Dermis microvascular lymphatic vessel endothelial cell (primary cell): ENCODE measurements at places on chromosomes 16 and 17. TPM values are rescaled to one million over a fixed set of nuclear protein-coding genes. Genes with fewer than 3 reads are reported as not detected.

Gene CISD3
- total RNA-seq: 2.7 and 3.7 TPM in 2 replicates

- DNase-seq: no peak
These were observed 92.3 kb upstream of the C17orf78 start for GRCh38 chr17:37283414-37283961.

Gene FBXW10
- under 0.01 TPM in 1 of 2 replicates, not detected in the other for total RNA-seq

- DNase-seq: peak; percentile 14
These were observed 70.7 kb downstream of the OMG start for GRCh38 chr17:31226373-31226772.

Gene MYLK3
- under 0.01 and 0.13 TPM in 2 replicates for total RNA-seq

- DNase-seq: peak; percentile 85
These were observed 12.3 kb upstream of the CDRT4 start for GRCh38 chr17:15479703-15480102.

DNA sequence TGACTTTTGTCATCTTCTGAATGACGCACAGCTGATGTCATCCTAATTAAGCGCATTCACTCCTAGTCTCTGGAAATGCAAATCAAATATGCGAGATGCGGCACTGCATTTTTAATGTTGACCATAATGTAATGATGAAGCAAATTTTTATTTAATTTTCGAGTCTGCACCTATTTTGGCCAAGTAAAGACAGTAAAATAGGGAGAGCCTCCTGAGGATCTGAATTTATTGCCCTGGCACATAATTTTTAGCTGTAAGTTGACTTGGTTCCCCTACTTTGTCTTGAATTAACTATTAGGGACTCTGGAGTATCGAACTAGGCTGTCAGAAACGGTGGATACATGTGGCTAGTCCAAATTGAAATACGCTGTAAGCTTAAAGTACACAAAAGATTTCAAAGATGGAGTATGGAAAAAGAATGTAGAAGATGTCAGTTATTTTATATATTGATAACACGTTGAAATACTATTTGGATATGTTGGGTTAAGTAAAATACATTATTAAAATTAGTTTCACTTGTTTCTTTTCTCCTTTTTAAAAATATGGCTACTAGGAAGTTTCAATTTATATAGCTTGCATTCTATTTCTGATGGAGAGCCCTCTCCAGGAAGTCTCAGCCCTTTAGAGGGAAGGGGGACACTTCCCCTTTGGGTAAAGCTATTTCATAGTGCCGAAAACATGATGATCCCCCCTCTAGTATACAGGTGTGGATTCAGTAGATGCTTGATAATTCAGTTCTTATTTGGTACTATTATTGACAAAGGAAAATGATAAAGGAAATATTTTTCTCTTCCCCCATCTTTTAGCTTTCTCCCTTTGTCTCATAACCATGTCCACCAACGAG lies 991 bp downstream of the KPNA2 start:
- no peak for DNase-seq

GRCh38 chr16:75262104-75262799 lies 10.8 kb upstream of the BCAR1 start:
- DNase-seq: peak; percentile 62

Gene EFCAB5
- total RNA-seq: 0.13 and 0.25 TPM in 2 replicates

DNA sequence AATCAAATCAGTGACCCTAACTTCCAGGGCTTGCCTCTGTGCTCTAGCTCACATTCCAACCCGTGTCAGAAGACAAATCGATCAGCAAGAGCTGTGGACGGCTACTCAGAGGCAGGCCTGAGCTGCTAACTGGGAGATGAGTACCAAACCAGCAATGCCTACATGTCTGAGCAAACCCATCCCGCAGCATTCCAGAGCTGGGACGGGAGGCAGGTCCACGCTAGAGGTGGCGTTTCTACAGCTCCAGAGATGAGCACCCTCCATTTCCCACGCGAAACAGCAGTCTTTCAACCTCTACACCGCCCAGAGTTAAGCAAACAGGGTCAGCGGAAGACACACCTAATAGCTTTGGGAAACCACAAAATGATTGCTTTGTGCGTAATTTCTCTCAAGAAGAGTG lies 6.5 kb downstream of the NXN start:
- no peak for DNase-seq

Gene MYO15A
- total RNA-seq: 0.13 and 0.26 TPM in 2 replicates

- peak; percentile 82 for DNase-seq
These were observed 558 bp downstream of the SOX15 start for GRCh38 chr17:7589204-7589868.

GRCh38 chr16:3776316-3776715 lies 59.0 kb upstream of the TRAP1 start:
- DNase-seq: no peak

- no peak for DNase-seq
These were observed 360.3 kb downstream of the GRIN2A start for GRCh38 chr16:9821970-9822369.

DNA sequence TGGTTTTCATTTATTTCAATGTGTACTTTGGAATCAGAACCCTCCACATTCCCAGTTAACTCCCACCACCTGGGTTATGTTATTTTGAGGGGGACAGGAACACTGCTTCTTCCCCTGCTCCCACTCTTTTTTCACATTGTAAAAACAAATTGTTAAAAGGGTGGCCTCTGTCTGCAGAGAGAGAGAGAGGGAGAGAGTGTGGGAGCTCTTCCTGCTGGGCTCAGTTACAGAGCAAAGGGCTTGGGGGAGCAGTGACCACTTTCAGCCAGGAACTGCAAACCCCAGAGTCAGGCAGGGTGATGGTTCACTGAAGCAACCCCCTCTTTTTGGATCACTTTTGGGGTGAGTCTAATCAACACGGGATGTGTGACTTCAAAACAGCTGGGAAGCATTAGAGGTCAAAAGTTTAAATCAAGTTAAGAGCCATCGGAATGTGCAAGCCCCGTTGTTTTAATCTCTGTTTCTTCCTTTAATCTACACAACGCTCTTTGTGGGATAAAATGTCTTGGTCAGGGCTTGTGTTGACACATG lies 577.0 kb upstream of the CDH11 start:
- no peak for DNase-seq

Gene IFI35
- 6.2 and 12.0 TPM in 2 replicates for total RNA-seq

Gene HBQ1
- total RNA-seq: 0.63 and 1.4 TPM in 2 replicates

GRCh38 chr16:8855972-8856371 lies 12.8 kb downstream of the CARHSP1 start:
- no peak for DNase-seq

DNA sequence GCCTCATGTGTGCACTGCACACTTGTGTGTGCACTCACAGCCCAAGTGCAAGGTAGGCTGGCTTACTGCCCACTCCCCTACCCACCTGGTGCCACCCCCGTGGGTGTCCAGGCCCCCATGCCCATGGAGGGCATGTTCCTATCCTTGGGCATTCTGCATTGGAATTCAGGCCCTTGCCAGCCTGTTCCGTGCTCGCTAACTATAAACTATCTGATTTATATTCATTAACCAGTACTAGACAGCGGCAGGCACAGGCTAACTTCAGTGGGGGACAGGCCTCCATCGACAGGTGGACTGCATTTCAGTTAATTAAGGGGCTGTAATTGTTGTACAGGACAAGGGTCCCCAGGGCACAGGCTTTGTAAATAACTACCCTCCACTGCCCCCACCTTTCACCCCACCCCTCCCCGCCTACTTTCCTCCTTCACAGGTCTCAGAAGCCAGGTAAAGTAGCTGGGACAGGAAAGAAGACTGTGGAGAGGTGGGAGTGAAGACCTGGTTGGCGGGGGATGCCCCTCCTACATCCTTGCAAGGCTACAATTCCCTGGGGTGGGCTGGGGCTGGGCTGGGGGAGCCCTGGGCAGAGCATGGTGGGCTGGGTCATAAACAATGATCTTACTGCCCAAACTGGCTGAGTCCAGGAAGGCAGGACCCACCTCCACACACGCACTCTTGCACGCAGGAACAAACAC lies 119.0 kb upstream of the LHX1 start:
- DNase-seq: no peak

DNA sequence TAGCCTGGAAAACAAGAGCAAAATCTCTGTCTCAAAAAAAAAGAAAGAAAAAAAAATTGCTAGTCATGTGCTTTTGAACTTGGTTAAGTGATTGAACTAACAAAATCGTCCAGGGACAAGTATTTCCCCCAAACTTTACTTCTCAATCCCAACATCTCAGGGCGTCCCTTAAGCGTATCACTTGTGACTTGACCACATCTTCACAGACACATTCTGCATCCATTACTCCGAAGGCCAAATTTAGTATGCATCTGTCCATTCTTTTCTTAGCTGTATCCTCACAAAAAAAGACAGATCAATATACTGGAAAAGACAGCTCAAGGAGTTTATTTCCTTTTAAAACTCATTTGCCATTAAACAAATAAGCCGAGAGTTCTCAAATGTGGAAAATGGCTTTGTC lies 5.9 kb upstream of the JPT1 start:
- DNase-seq: no peak

Gene SHBG
- total RNA-seq: 0.13 TPM in 1 of 2 replicates, not detected in the other

- peak; percentile 42 for DNase-seq
These were observed 25.0 kb downstream of the TEX14 start for GRCh38 chr17:58666858-58667267.

DNA sequence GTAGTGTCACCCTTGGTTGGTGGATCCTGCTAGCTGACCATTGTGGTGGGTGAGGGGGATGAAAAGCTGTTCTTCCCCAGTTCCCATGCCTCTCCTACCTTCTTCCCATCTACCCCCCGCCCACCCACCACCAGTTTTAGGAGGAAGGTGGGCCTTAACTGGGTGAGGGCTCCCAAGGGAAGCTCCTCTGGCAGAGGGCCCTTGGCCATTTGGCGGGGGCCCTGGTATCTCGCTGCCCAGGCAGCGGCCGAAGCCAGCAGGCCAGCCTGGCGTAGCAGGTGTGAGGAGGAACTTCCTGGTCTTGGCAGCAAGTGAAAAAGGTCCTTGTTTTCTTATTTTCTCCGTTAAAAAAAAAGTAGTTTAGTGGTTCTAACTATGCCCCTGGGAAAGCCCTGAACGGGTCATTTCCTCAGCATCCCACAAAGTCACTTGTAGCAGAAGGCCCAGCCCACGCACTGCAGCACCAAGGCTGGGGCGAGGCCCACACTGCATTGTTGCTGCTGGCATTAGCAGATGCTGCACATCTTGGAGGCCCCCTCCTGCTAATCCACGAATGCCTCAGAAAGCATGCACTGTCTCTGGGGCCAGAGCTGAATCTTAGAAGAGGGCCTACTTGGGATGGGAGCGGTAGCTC lies 72.5 kb downstream of the MPRIP start:
- DNase-seq: no peak

DNA sequence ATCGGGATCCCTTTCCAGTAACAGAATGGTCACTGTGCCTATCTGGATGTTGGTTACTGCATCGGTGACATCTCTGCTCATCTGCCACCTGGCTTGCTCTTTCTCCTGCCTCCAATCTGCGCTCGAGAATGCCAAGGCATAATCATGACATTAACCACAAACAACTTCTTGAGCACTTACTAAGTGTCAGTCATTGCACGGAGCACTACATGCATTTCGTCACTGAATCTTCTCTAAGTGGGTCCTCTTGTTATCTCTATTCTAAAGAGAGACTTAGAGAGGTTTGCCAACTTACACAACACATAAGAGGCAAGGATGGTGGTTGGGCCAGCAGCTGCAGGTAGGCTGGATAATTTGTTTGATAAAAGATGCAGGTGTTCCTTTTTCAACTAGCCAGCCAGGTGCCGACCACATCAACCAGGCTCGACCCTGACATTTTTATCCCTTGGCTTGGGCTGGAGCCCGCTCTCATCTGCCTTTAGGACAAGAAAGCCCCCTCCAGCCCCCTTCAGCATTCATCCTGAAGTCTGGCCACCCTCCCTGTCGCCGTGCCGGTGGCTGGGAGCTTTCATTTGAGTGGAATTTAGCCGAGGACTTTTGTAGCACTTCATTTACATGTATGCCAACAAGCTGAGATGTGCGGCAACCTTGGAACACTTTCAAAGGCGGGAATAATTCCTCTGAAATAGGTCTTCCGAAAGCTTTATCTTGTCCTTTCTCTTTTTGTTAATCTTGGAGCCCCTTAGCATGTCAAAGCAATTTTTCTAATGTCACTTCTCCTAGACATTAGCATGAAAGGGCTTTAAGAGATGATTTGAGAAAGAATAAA lies 89.3 kb upstream of the NKD1 start:
- no peak for DNase-seq

DNA sequence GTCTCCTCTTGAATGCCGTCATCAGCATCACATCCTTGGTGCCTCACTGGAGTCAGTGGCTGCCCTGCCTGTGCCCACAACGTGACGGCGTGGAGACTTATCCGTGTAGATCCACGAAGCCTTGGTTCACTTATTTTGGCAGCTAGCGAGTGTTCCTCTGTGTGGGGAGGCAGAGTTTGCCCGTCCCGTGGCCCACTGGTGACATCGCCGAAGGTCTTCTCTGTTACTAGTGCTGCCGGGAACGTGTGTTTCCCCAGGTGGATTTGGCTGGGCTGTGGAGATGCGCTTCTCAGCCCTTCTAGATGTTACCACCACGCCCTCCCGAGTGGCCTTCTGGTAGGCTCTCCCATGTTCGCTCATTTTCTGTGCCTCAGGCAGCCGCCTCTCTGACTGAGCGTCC lies 169.6 kb downstream of the SEC14L1 start:
- no peak for DNase-seq

DNA sequence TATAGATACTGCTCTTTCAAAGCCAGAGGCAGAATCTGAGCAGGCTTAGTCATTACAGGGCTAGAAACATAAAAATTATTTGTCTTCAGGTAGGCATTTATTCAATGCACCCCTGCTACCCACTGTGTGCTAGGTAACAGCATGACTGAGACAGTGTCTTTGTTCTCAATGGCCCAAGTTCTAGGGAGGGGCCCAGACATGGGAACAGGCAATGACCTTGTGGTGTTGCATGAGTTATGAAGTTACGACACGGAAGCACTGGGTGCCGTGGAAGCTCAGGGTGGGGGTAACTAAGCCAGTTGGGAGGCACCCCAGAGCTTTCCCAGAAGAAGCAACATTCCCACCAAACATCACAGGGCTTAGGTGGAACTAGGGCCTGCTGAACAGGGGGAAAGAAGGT lies 87.0 kb downstream of the CPPED1 start:
- DNase-seq: no peak

DNA sequence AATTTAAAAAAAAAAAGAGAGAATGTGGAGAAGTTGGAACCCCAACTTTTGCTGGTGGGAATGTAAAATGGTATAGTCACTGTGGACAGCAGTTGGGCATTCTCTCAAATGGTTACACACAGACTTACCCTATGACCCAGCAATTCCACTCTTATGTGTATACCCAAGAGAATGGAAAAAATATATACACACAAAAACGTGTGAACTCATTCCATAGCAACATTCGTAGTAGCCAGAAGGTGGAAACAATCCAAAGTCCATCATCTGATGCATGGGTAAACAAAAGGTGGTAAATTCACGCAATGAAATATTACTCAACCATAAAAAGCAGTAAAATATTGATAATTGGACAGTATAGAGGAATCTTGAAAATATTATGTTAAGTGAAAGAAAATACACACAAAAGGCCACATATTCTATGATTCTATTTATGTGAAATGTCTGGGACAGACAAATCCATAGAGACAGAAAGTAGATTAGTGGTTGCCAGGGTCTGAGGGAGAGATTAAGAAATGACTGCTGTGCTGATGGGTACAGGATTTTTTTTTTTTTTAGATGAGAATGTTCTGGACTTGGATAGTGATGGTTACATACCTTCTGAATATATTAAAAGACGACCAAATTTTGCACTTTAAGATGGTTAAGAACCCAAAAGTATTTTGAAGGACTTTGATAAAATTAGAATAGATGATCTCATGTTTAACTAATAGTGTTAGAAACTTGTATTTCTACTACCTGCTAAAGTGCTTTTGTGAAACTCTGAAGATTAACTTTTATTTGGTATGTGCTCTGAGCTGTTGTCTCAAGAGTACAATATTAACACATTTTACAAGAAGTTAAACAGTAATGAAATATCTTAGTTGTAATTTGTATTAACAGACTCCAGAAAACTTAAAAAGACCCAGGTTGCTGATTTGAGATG lies 60.9 kb downstream of the MRTFB start:
- DNase-seq: no peak

GRCh38 chr17:43620581-43620980 lies 41.1 kb downstream of the MEOX1 start:
- no peak for DNase-seq
